Body of pancreas (tissue), 4 donors: ENCODE measurements at places on chromosomes 13 and 19. TPM values are rescaled to one million over a fixed set of nuclear protein-coding genes. Genes with fewer than 3 reads are reported as not detected.

The CNMD gene
- 0.78 TPM for total RNA-seq

The CEACAM5 gene
- 4.9 TPM for total RNA-seq

The MBOAT7 gene
- 98.9 TPM for total RNA-seq

The GNG7 gene
- 5.7 TPM for total RNA-seq

The UQCRFS1 gene
- total RNA-seq, result 15.3 TPM

The RASGRP4 gene
- total RNA-seq, result 1.6 TPM

The AMER2 gene
- total RNA-seq, result not detected

The THSD8 gene
- total RNA-seq, result not detected

The TUBA3C gene
- not detected for total RNA-seq

GRCh38 chr19:21891086-21891485 is 55.1 kb upstream of the ZNF43 start:
- no peak for DNase-seq
- H3K27me3 ChIP-seq, result no peaks in the 10 kb centered on the region
- no peak overlapping the region for H3K4me3 ChIP-seq
- H3K4me1 ChIP-seq, result no peaks in the 10 kb centered on the region
- H3K36me3 ChIP-seq, result no peaks in the 10 kb centered on the region

- H3K4me3 ChIP-seq, result no peak overlapping the region
- no peak overlapping the region for H3K27ac ChIP-seq
- no peak for DNase-seq
- no peaks in the 10 kb centered on the region for H3K36me3 ChIP-seq
- no peaks in the 10 kb centered on the region for H3K27me3 ChIP-seq
- H3K4me1 ChIP-seq, result no peaks in the 10 kb centered on the region
Observed at GRCh38 chr13:76799696-76800095, 86.5 kb downstream of the KCTD12 start.

GRCh38 chr19:39246951-39247669 is 1.5 kb downstream of the IFNL4 start:
- peaks cover 13% of the 10 kb centered on the region for H3K4me1 ChIP-seq
- no peaks in the 10 kb centered on the region for H3K27me3 ChIP-seq

DNA sequence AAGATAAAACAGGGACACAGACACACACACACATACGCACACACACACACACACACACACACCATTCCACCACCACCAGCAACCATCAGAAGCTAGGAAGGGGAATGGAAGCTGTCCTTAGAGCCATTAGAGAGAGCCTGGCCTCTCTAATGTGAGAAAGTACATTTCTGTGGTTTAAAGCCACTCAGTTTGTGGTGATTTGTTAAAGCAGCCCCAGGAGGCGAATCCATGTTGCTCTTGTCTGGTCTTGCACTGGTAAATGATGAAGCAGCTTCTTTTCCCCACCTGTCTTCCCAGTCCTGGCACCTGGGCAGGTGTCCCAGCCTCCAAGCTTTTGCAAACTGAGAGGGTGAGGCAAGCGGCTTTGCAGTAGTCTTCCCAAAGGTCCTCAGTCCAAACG is 118.9 kb upstream of the KL start:
- no peaks in the 10 kb centered on the region for H3K27me3 ChIP-seq
- no peak overlapping the region for H3K4me3 ChIP-seq
- no peaks in the 10 kb centered on the region for H3K4me1 ChIP-seq

- DNase-seq, result no peak
- no peaks in the 10 kb centered on the region for H3K4me1 ChIP-seq
- no peaks in the 10 kb centered on the region for H3K27me3 ChIP-seq
- H3K4me3 ChIP-seq, result no peak overlapping the region
- H3K27ac ChIP-seq, result no peak overlapping the region
Observed at GRCh38 chr13:44075113-44075512, 195.4 kb downstream of the LACC1 start.

GRCh38 chr19:2199215-2199614 is 35.5 kb downstream of the DOT1L start:
- no peak for DNase-seq
- no peaks in the 10 kb centered on the region for H3K4me1 ChIP-seq
- H3K27ac ChIP-seq, result no peak overlapping the region
- no peak overlapping the region for H3K4me3 ChIP-seq

DNA sequence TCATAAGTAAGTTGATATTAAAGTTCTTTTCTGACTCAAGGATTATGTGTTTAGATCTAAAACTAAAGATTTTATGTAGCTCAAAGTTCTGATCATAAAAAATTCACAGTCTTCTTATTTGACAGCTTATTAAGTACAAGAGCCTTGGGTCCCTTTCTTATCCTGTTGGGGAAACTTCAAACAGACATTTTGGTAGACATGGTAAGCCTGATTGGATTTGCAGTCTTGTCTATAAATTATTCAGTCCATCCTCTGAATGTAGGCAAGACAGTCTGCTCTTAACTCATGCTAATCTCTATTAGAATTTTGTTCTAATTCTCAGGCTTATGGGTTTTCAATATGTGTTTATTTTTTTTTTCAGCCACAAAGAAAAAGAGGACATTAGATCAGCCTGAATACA is 1718.7 kb upstream of the SLC10A2 start:
- H3K27ac ChIP-seq, result no peak overlapping the region
- no peak overlapping the region for H3K4me3 ChIP-seq
- DNase-seq, result no peak
- no peaks in the 10 kb centered on the region for H3K36me3 ChIP-seq

- no peaks in the 10 kb centered on the region for H3K36me3 ChIP-seq
- DNase-seq, result no peak
- H3K27ac ChIP-seq, result no peak overlapping the region
- no peaks in the 10 kb centered on the region for H3K4me1 ChIP-seq
- H3K27me3 ChIP-seq, result no peaks in the 10 kb centered on the region
Observed at GRCh38 chr13:103002279-103002678, 63.9 kb downstream of the SLC10A2 start.

GRCh38 chr13:24921881-24922280 is 157.9 kb downstream of the RNF17 start:
- H3K27me3 ChIP-seq, result no peaks in the 10 kb centered on the region
- peak overlapping the region; percentile 100 for H3K4me3 ChIP-seq
- DNase-seq, result no peak
- no peaks in the 10 kb centered on the region for H3K36me3 ChIP-seq

GRCh38 chr19:33416307-33417215 is 43.1 kb downstream of the CEBPG start:
- H3K27me3 ChIP-seq, result no peaks in the 10 kb centered on the region
- no peak overlapping the region for H3K27ac ChIP-seq
- no peaks in the 10 kb centered on the region for H3K4me1 ChIP-seq
- no peak overlapping the region for H3K4me3 ChIP-seq
- DNase-seq, result peak; percentile 62
- H3K36me3 ChIP-seq, result no peaks in the 10 kb centered on the region

GRCh38 chr13:79626924-79627323 is 146.0 kb downstream of the NDFIP2 start:
- H3K27ac ChIP-seq, result no peak overlapping the region
- no peak overlapping the region for H3K4me3 ChIP-seq
- H3K36me3 ChIP-seq, result no peaks in the 10 kb centered on the region

- DNase-seq, result no peak
- H3K27ac ChIP-seq, result no peak overlapping the region
- no peaks in the 10 kb centered on the region for H3K27me3 ChIP-seq
- H3K4me3 ChIP-seq, result no peak overlapping the region
- no peaks in the 10 kb centered on the region for H3K36me3 ChIP-seq
- H3K4me1 ChIP-seq, result no peaks in the 10 kb centered on the region
Observed at GRCh38 chr13:98591721-98592361, 14.9 kb upstream of the STK24 start.

DNA sequence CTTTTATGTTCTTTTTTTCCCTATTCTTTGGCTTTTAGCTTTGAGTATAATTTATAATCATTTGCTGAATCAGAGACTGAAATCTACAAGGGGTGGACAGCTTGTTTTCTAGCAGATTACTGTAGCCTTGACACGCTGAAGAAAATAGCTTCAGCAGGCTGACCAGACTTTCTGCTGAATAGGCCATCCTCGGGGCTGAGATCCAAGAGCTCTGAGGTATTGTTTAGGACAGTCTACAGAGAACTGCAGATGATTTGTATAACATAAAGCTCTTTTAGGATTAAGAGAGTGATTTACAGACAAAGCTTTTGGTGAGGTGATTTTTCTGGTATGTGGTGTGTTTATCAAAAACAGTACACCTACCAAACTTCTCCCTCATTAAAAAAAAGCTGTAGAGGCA is 16.8 kb downstream of the POLR1D start:
- H3K4me3 ChIP-seq, result no peak overlapping the region
- H3K27ac ChIP-seq, result no peak overlapping the region
- H3K27me3 ChIP-seq, result no peaks in the 10 kb centered on the region
- H3K4me1 ChIP-seq, result peaks cover 32% of the 10 kb centered on the region

GRCh38 chr13:98222081-98222554 is 45.0 kb upstream of the RNF113B start:
- no peak overlapping the region for H3K4me3 ChIP-seq
- H3K4me1 ChIP-seq, result peaks cover 59% of the 10 kb centered on the region
- H3K36me3 ChIP-seq, result no peaks in the 10 kb centered on the region
- DNase-seq, result peak; percentile 85
- H3K27ac ChIP-seq, result peak overlapping the region; percentile 66

- no peaks in the 10 kb centered on the region for H3K36me3 ChIP-seq
- peak; percentile 91 for DNase-seq
- peaks cover 38% of the 10 kb centered on the region for H3K4me1 ChIP-seq
Observed at GRCh38 chr13:114148521-114148855, 16.1 kb upstream of the RASA3 start.

GRCh38 chr13:98954313-98954712 is 23.6 kb downstream of the DOCK9 start:
- DNase-seq, result no peak
- H3K36me3 ChIP-seq, result no peaks in the 10 kb centered on the region
- H3K27me3 ChIP-seq, result no peaks in the 10 kb centered on the region

DNA sequence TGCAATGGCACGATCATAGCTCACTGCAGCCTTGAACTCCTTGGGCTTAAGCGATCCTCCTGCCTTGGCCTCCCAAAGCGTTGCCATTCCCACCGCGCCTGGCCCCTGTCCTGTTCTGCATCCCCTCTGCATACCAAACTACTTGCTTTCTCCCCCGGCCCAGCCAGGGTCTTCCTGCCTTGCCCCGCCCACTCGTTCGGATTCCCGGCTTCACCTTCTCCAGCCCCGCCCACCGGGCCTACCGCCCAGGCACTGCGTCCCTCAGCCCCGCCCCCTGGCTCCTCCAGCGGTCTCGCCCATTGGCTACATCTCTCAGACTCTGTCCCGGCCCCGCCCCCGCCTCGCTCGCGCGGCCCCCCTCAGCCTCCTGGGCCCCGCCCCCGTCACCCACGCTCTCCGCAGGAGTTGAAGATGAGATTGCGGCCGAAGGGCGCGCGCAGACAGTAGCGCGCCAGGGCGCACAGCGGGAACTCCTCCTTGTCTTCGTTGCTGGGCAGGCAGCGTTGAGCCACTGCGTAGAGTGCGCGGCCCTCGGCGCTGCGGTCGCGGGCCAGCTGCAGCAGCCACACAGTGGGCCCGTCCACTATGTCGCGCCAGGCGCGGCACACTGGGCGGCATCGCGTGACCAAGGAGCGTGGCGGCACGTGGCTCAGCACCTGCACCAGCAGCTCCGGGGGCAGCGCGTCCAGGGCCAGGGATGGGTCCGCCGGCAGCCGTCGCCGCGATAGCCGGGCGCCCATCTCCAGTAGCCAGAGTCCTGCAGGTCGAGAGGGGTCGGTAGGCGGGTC is 19.0 kb downstream of the MRPS12 start:
- H3K4me3 ChIP-seq, result no peak overlapping the region
- peaks cover 21% of the 10 kb centered on the region for H3K4me1 ChIP-seq
- no peak overlapping the region for H3K27ac ChIP-seq
- peak; percentile 89 for DNase-seq
- H3K27me3 ChIP-seq, result no peaks in the 10 kb centered on the region
